ENCODE measurements at places on chromosomes 6 and 20.
A peak's percentile ranks its signal among the peaks of the same experiment; 100 is the strongest.

DNA sequence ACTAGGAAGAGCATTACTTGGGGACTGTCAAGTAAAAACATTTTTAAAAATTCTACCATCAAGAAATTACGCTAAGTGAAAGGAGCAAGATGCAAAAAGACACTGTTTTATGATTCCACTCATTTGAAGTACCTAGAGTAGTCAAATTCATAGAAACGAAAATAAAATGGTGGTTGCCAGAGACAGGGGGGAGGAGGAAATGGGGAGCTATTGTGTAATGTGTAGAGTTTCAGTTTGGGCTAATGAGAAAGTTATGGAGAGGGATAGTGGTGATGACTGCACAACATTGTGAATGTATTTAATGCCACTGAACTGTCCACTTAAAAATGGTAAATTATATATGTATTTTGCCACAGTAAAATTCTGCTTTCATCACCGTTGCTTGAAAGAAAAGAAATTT is 83.8 kb downstream of the UST start:
- peak; percentile 44 for DNase-seq

- peak; percentile 30 for DNase-seq
Observed at GRCh38 chr6:48184648-48185047, 73.7 kb upstream of the PTCHD4 start.

DNA sequence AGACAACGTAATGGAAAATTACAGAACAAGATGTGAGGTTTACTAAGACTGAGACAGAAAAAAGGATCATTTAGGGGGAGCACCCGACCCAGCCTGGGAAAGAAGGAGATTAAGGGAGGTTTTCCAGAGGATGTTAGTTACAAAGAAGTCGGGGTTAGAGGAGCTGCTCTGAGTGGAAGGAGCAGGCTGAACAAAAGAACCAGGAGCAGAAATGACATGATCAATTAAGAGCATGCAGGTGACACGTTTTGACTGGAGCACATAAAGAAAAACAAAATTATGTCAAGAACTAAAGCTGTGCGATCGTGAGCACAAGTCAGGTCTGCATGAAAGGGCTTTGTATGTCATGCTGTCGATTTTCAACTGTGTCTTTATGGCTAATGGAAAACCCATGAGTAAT is 417.3 kb upstream of the MARCKS start:
- no peak for DNase-seq

DNA sequence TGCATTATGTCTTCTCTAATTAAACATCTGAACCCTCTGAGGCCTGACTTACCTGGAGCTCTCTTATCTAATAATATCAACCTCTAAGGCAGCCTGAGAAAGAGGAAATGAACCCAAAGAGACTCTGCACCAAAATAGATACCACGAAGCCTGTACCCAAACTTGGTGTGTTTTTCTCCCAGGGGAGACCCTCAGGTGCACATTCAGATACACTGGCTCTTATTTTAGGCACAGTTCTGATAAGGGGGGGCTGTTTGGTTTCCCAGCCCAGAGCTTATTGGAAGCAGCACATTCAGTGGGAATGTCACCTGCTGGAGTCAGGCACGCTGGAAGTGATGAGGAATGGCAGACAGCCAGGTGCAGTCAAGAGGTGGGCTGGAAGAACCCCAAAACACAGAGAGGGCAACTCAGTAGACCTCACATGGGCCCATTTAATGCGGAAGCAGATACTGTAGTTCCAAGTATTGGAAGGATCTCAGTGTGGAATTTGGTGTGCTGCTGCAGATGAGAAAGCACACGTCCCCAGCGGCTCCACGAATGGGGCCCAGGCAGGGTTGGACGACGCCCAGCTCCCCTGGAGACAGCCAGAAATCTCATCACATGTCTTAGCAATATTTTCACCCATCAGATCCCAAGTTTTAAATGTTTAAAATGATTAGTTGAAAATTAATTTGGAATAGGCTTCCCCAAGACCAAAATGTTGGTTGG is 9.7 kb upstream of the CCR6 start:
- no peak for DNase-seq

DNA sequence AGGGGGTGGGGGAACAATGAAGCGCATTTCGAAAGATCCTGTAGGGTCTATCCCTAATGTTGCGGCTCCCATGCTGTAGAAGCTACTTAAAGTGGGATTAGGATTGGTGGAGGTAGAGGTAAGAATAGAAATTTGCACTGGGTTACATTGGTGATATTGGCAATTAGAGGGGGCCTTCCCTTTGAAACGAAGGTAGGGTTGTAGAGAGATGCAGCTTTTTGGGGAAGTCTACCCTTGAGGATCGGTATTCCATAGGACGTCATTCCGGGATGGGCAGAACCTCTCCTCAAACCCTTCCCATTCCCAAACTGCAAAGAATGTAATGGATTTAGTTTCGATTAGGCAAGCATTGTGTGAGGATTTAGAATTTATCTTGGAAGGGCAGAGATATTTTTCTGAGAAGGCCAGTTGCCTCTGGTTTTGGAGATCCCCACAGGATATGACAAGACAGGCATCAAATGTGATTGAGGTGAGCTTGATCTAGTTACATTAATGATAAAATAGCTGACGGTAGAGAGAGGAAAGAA is 5.4 kb upstream of the ZNFX1 start:
- DNase-seq, result no peak

DNA sequence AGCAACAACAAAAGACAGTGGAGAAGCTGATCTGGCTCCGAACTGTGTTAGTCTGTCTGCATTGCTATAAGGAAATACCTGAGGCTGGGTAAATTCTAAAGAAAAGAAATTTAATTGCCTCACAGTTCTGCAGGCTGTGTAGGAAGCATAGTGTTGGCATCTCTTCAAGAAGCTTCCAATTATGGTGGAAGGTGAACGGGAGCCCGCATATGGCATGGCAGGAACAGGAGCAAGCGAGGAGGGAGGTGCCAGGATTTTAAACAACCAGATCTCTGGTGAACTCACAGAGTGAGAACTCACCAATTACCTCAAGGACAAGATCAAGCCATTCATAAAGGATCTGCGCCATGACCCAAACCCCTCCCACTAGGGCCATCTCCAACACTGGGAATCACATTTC is 293.5 kb downstream of the SMOC2 start:
- no peak for DNase-seq

DNA sequence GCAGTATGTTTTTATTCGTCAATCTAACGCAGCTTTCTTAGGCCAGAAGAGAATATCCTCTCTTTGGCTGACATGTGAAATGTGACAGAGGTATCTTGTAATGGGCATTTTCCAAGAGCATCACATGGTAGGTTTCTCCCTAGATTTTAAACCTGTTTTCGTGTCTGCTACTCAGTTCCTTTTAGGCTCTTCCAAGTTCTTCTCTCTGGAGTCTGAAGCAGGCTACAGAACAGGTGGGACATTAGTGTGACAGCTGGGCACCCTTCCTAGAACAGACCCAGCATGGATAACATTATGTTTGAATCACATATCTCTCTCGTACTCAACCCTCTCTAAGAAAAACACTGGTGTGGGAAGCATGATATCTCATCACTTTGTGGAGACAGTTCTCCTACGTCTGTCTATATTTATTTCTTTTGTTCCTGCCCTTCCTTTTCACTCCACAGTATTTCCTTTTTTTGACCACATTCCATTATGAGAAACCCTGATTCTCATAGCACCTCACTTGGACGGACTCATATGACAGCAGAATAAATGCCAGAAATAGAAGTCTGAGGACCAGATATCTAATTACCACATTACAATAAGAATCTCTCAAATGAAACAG is 263.4 kb downstream of the NKAIN2 start:
- DNase-seq, result no peak

DNA sequence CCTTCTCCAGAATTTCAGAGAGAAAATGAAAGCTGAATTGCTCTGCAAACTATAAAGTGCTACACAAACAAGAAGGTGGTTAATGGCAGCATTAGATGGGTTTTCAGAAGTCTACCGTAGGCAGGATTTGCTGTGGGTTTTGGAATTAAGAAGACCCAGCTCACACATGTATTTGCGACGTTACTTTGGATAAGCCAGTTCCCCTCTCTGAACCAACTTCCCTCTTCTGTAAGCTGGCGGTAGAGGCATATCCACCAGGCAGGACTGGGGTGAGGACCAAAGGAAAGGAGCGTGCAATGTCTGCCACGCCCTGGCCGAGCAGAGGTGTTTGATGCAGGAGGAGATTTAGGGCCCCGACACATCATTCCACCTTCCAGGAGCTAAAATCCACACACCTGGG is 6.9 kb downstream of the RSPO4 start:
- DNase-seq, result no peak

DNA sequence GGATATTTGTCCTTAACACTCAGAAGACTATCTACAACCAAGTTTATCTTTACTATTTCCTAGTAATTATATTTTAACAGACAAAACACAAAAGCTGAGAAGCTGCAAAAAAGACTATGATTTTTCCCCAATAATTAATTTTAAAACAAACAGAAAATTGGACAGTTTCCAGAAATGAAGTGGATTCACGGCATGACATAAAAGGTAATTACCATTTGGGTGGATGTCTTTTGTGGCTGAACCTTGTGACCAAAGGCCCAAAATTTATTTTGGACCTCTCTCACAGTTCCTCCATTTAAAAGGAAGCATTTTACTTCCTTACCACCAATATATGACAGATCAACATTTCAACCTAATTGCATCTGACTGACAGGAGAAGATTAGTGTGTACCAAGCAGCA is 90.2 kb downstream of the GMDS start:
- no peak for DNase-seq

GRCh38 chr20:64083378-64083803 is 807 bp downstream of the LKAAEAR1 start:
- peak; percentile 54 for DNase-seq

Measured in fibroblast of the aortic adventitia (primary cell).